Caco-2 (cell line): ENCODE measurements at places on chromosomes 1 and 21. TPM values are rescaled to one million over a fixed set of nuclear protein-coding genes. Genes with fewer than 3 reads are reported as not detected.

GRCh38 chr1:231284441-231284840, 43.4 kb downstream of the GNPAT start:
- no peak overlapping the region for H3K4me3 ChIP-seq
- H3K27me3 ChIP-seq: no peaks in the 10 kb centered on the region
- DNase-seq: no peak
- no peaks in the 10 kb centered on the region for H3K36me3 ChIP-seq
- H3K27ac ChIP-seq: no peak overlapping the region

DNA sequence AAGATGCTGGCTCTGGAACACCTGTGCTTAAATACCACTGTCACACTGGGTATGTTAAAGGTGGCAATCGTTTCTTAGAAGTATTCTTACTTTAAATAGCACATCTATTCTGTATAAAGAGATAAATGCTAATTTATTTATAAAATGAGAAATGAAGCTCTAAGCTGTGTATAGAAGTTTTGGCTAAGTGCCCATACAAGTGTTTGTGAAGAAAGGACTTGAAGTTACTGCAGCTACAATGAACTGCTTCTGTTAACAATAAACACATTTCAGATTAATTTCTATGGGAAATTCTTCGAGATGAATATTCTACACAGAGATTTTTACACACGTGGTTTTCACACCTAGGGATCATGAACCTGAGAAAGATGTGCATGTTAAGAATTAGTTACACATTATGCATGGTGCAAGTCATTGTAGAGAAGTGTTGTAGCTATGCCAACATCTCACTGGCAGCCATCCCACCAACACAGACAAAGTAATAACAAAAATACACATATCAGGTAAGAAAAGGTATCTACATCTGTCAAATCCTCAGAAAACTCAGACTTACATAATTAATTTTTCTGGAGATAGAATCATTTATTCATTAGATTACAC, 16.2 kb downstream of the COL24A1 start:
- H3K4me3 ChIP-seq: no peak overlapping the region
- no peak for DNase-seq
- H3K36me3 ChIP-seq: no peaks in the 10 kb centered on the region
- no peaks in the 10 kb centered on the region for H3K27me3 ChIP-seq
- no peaks in the 10 kb centered on the region for H3K4me1 ChIP-seq

- H3K36me3 ChIP-seq: no peaks in the 10 kb centered on the region
- H3K4me3 ChIP-seq: no peak overlapping the region
- 0 out of 2 replicates have a peak, but pooled peaks cover 3% of the 10 kb centered on the region for H3K4me1 ChIP-seq
- H3K27me3 ChIP-seq: no peaks in the 10 kb centered on the region
- no peak overlapping the region for H3K27ac ChIP-seq
These were observed 15.9 kb downstream of the WNT3A start for GRCh38 chr1:228022571-228023293.

Gene EFNA1
- total RNA-seq: 42.5 and 47.9 TPM in 2 replicates

Gene MIXL1
- total RNA-seq: not detected in 2 replicates
